ENCODE measurements at places on chromosomes 2 and 18. TPM values are rescaled to one million over a fixed set of nuclear protein-coding genes. Genes with fewer than 3 reads are reported as not detected.

DNA sequence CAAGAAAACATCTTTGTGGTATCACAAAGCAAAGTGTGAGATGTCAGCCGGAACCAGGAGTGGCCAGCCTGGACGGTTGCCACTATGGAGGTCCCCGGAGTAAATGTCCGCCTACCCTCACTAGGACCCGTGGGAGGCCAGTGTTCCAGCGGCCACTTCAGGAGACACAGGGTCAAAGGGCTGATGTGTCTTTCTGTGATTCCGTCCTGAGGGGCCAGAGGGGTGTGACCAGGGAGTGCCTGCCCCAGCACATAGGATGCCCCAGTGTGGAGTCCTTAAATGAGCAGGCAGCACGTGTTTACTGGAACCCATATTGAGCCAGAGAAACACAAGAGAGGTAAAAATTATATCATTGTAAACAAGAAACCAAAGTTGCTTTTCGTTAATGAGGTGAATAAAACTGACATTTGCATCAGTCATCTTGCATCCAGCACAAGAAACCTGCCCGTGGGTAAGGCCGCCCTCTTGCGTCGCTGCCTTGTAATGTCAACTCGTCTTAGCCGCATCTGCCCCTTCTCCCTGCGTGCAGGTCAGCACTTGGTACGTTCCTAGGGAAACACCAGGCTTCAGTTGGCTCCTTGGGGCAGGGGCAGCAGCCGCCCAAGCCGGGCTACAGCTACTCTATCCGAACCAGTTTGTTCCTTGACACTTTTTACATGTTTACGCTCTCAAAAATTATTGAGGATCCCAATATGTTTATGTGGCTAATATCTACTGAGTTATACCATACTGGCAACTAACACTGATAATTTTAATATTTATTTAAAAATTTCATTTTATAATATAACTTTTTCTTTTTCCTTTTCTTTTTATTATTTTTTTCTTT lies 46.7 kb upstream of the LAPTM4A start:
- peak; percentile 82 for DNase-seq

- DNase-seq: no peak
These were observed 22.8 kb downstream of the SLC66A3 start for GRCh38 chr2:11177871-11178690.

DNA sequence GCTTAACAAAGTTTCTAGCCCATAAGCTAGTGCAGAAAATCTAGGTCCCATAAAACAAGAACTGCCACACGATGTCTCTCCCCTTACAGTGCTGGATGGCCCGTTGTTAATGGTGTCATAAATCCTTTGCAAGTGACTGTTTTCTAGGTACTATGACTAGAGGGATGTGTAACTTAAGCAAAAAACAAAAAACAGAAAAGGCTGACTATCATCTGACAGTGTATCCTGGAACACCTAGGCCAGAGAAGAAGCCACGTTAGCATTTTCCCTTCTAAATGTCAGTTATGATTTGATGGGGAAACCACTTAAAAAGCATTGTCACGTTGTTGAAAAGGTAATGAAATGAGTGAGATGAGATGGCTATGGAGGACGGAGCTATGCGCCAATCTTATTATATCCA lies 2.4 kb downstream of the CASP8 start:
- DNase-seq: no peak

DNA sequence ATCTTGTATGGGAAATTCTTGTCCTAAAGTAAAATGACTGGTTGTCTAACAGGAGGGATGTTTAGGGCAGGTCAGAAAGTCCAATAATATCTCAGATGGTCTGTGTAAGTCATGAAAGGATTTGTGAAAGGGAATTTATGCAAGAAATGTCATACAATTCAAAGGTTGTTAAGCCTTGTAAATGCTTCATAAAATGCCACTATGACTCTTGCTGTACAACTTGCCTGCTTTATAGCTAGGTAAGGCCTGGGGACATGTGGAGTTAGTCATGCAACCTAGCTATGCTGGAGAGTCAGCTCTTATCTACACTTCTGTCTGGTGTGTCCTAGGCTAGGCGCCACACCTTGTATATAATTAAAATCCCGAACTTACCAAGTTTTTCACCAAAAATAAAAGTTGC lies 36.9 kb upstream of the VWA3B start:
- no peak for DNase-seq

The IL36G gene
- not detected for total RNA-seq

- no peak for DNase-seq
These were observed 6.3 kb downstream of the SPIRE1 start for GRCh38 chr18:12651651-12652050.

The MRPL33 gene
- total RNA-seq: 48.3 TPM

The OTX1 gene
- 0.87 TPM for total RNA-seq

- no peak for DNase-seq
These were observed 34.3 kb downstream of the MSH2 start for GRCh38 chr2:47437287-47437686.

DNA sequence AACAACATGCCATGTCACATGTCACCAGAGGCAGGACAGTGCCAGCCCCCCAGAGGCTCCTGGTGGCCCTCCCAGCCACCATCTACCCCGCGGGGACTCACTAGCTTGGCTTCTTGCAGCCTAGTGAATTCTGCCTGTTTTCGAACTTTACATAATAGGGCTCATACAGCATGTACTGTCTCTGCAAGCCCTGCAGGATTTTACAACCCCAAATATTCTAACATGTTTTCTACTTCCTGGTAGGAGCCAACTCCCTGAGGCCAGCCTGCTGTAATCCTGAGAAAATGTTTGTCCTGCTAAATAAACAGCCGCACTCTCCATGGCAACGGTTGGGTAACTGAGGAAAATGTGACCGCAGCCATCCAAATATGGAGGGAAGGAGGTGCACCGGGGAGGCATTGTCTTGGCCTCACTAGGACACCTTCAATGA lies 2.7 kb downstream of the PER2 start:
- no peak for DNase-seq

The SMARCAL1 gene
- total RNA-seq: 33.0 TPM

DNA sequence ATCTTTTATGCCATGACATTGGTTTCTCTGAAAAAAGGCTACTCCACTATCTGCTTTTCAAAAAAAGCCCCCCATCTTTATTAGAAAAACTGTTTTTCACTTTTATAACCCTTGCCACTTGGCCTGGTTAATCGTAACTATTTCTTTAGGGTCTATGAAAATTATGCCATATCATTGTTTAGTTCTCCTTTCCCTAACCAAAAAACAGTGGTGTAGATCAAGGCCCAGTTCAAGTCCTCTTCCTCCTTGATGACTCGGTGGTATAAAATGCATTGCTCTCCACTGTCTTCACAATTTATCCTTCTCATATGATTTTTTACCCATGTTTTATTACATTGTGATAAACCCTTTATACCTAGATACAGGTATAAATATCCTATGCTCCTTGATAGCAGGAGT lies 205.5 kb downstream of the ZNF521 start:
- no peak for DNase-seq

DNA sequence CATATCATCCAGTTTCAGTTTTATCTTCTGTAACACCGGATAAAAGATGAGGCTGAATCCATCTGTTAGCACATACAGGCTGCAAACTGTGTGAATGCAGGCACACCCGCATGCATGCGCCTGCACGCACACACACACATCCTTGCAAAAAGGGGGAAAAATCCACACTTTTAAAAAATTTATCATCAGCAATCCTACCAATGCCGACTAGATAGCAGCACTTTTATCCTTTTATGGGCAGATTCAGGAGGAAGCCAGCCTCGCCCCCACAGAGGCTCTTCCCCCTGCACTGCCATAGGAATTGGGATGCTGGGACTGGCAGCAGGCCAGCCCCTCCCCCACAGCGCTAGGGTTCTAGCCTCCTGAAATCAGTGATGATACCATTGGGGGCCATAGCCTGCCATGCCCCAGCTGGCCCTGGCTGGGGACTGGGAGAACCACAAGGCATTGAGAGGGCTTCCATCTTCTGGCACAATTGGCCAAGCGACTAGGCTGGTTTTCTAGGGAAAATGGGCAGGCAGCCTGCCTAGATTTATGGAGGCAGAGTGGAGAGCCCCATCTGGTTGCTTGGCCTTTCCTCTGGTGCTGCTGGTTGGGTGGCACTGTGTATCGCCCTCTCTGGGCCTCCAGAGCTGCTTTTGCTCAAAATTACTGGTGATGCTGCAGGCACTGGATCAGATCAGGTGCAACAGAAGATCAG lies 25.5 kb downstream of the CYRIA start:
- DNase-seq: no peak

The GREB1L gene
- 25.5 TPM for total RNA-seq

- no peak for DNase-seq
These were observed 111.6 kb downstream of the ATL2 start for GRCh38 chr2:38265461-38265860.

The WDR54 gene
- total RNA-seq: 25.0 TPM

DNA sequence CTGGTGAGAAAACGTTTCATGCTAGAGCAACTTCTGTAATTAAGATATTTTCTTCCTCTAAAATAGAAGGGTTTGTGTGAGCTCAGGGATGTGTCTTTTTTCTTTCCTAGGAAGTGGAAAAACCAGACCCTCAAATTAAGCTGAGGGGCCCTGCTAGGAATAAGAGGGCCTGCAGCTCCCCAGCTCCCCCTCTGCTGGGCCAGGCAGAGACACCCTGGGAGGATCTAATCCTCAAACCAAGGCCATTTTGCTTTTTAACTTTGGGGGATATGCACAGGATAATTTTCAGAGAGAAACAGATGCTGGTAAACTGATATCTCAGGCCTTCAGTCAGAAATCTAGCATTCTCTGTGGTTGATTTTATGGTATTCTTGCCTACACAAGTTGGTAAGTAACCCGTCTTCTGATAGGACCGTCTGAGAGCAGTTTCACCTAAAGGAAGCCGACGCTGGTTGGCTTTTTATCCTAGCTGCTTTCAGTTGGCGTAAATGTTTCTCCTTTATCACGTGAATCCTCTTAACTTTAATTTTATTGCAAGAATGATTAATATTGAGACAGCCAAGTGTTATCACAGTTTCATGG lies 34.8 kb downstream of the SNTG2 start:
- no peak for DNase-seq

DNA sequence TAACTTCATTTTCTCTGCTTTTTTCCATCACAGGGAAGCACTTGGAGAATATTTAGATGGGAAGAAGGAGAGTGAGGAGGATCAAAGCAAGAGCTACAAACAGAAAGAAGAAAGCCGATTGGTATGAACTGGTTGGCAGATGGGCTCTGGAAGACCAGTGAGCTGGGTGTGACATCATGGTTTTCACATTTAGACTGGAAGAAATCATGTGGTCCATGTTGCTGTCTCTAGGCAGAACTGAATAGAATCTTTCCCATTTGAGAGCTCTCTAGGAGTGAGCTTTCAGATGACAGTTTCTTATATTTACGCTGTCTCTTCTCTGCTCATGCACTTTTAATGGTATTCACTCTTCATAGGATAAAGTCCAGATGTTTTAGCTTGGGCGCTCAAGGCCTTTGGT lies 12.6 kb downstream of the DRC1 start:
- DNase-seq: no peak

- DNase-seq: no peak
These were observed 3.8 kb downstream of the ASXL3 start for GRCh38 chr18:33581856-33582255.

The C1QL2 gene
- not detected for total RNA-seq

GRCh38 chr2:45439788-45440773 lies 171.0 kb downstream of the SRBD1 start:
- no peak for DNase-seq

DNA sequence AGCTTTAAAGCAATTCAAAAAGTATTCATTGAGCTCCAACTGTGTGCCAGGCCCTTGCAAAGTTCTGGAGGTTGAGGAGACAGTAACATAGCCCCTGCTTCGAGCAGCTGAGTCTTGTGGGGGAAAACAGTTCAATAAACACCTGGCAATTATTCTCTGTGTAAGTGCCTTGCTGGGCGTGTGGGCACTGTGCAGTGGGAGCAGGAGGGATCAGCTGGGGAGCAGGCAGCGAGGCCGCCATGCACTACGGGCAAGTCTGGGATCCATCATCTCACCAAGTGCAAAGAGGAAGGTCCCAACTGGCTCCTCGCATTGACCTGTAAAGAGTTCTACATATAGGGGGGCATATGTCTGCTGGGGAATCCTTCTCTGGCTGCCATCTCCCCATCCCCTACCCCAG lies 342.2 kb upstream of the HS6ST1 start:
- no peak for DNase-seq

- DNase-seq: peak; percentile 30
These were observed 756 bp downstream of the ABI2 start for GRCh38 chr2:203328760-203329540.

The LHCGR gene
- not detected for total RNA-seq

The MEX3C gene
- 88.9 TPM for total RNA-seq

GRCh38 chr18:33495278-33495677 lies 54.8 kb upstream of the CCDC178 start:
- no peak for DNase-seq

The MPHOSPH10 gene
- 34.3 TPM for total RNA-seq

The LYG2 gene
- total RNA-seq: not detected

The RBM43 gene
- 7.1 TPM for total RNA-seq

DNA sequence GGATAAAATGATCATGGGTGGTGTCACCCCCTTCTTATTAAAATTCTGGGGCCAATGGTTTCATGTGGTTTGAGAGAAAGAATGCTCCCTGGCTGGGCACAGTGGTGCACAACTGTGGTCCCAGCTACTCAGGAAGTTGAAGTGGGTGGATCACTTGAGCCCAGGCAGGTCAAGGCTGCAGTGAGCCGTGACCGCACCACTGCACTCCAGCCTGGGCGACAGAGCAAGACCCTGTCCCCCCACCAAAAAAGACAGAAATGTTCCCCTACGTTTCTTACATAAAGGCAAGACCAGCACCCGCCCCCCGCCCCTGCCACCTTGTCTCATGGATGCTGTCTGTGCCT lies 53.0 kb upstream of the ID2 start:
- DNase-seq: no peak

GRCh38 chr2:166335284-166335683 lies 40.5 kb downstream of the SCN9A start:
- DNase-seq: no peak

- DNase-seq: no peak
These were observed 494.5 kb upstream of the MAP2 start for GRCh38 chr2:208929139-208929864.

GRCh38 chr2:62660087-62660486 lies 45.4 kb upstream of the EHBP1 start:
- no peak for DNase-seq

The ARHGAP28 gene
- total RNA-seq: 161 TPM

The SULT1C2 gene
- total RNA-seq: 0.05 TPM

GRCh38 chr2:20062615-20063545 lies 11.5 kb upstream of the LAPTM4A start:
- DNase-seq: no peak

- no peak for DNase-seq
These were observed 154.6 kb upstream of the CDH2 start for GRCh38 chr18:28331551-28331950.

DNA sequence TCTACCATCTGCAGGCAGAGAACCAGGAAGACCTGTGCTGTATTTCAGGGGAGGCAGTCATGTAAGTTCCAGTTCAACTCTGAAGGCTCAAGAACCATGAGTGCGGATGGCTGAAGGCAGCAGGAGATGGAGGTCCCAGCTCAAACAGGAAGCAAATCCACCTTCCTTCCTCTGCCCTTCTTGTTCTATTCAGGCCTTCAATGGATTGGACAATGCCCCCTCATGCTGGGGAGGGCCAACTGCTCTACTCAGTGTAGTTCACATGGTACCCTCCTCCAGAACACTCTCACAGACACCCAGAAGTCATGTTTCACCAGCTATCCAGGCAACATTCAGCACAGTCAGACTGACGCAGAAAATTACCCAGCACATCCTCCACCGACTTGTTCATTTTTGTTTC lies 39.1 kb upstream of the RAB31 start:
- DNase-seq: no peak

The DPP4 gene
- 8.2 TPM for total RNA-seq

The ZNF519 gene
- total RNA-seq: 22.4 TPM

Data from mesothelial cell of epicardium (in vitro differentiated cells).